ENCODE measurements at places on chromosomes 1 and 21.
A peak's percentile ranks its signal among the peaks of the same experiment; 100 is the strongest.

DNA sequence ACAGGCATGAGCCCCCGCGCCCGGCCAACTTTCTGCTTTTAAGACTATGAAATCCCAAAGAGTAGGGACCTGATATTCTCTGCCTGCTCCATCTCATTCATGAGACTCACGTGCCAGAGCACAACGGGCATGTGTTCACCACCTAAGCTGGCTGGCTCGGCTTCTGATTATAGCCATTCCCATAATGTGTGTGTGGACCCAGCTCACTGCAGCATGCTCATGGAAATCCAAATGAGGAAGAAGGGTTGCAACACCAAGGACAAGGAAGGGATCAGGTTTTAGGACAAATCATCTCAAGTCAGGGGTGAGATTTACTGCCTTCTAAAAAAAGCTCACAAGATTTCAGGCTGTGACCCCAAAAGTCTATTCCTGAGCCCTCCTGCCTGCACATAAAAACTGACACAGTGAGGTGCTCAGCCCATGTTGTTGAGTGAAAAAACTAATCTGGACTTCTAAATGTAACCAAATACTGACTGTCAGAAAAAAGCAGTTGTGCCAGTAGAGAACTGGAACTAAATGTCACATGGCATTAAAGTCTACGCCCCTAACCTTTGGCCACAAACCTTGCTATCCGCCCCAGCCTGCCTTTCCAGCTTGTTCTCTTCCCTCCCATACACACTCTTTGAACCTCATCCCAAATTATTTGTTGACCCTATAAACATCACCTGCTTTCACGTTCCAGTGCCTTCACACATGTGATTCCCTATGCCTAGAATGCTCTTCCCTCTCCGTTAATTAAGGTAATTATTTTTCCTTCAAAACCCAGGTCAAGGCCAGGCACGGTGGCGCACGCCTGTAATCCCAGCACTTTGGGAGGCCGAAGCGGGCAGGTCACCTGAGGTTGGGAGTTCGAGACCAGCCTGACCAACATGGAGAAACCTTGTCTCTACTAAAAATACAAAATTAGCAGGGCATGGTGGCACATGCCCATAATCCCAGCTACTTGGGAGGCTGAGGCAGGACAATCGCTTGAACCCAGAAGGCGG, 9.1 kb upstream of the COA7 start:
- DNase-seq, result no peak

- no peak for DNase-seq
Observed at GRCh38 chr1:115560027-115560426, 81.7 kb upstream of the VANGL1 start.

DNA sequence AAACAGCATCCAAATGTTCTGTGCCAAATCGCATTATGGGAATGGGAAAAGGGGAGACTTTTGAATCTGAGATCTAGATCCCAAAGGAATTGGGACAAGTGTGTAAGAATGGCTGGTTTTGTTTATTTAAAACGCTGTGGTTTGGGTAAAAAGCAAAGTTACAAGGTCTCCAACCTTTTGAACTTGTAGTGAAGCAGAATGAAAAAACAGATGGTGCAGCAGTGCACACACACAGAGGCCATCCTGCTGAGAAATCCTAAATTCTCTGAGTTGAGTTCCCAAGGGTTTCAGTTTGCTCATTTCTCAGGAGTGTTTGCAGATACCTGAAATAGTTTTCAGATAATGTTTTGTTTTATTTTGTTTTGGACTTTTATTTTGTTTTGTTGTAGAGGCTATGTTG, 80.2 kb upstream of the CD1D start:
- no peak for DNase-seq

GRCh38 chr1:224329484-224329841, 509 bp downstream of the NVL start:
- no peak for DNase-seq

DNA sequence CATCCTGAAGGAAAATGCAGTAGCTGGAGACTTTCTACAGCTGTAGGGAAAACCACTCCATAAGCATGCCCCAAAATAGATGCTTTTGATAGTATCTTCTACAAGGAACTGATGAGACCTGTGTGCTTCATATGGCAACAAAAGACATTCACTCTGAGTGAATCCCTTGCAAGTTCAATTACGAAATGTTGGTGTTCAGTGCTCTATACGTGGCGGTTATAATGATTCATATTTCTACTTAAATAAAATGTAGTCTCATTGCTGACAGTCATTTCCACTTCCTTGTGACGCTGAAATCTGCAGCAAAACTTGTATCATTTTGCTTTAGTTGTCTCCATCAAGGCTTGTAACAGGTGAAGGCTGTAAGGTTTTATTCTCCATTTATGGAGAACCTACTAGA, 20.6 kb downstream of the TOR1AIP2 start:
- DNase-seq, result no peak

- no peak for DNase-seq
Observed at GRCh38 chr1:209624558-209625549, 27.4 kb downstream of the LAMB3 start.

DNA sequence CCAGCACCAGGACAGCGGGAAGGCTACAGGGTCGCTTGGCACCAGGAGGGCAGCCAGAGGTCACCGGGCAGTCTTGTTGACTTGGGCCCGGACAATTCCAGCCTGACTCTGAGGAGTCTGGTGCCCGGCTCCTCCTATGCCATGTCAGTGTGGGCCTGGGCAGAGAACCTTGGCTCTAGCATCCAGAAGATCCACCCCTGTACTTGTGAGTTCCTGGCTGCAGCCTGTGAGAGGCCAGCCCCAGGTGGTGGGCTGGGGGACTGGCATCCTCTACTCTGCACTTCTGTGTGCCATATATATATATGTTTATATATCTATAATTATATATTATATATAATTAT, 11.6 kb upstream of the PTPN7 start:
- no peak for DNase-seq

GRCh38 chr1:222009105-222009730, 267.3 kb upstream of the DUSP10 start:
- DNase-seq, result peak; percentile 16

- DNase-seq, result peak; percentile 39
Observed at GRCh38 chr1:183995322-183996039, 42.0 kb downstream of the COLGALT2 start.

- DNase-seq, result no peak
Observed at GRCh38 chr1:227071895-227072587, 131.9 kb downstream of the COQ8A start.

GRCh38 chr1:151868486-151868885, 15.0 kb upstream of the THEM5 start:
- DNase-seq, result no peak

DNA sequence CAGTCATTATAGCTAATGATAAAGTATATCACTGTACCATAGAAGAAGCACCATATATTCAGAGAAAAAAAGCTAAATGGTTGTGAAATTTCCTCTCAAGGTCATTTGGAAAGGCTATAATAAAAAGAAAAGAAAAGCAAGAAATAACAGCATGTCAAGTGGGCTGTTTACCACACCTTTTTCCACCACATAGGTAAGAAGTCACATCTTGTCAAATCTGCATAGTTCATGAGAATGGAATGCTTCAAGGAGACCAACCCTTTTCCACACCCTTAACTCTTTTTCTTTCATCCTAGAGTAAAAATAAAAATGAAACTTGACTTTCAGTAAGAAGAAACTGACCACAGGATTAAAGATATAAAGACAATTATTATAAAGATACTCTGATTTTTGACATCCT, 91.2 kb downstream of the ATP6V1G3 start:
- DNase-seq, result no peak

DNA sequence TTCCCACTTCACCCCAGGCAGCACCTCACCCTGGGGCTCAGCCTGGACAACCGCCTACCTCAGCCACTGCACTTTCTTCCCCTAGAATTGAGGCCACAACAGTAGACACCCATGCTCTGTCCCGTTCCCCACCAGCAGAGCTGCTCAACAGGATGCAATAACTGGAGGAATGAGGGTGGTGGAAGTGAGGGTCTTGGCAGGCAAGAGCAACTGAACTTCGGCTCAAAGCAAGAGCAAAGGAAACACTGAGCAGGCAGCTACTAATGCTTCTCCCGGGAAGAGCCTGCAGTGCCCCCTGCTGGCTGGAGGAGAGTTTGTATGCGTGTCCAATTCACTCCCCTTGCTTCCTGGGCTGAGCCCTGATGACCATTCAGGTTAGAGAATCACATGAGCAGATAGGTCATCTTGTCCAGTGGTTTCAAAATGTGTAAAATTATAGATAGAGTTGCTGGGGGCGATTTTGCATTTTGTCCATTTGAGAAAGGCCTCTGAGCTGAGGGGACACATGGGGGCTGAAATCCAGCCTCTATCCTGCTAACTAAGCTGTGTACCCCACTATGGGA, 13.9 kb downstream of the NT5C1A start:
- DNase-seq, result peak; percentile 81

GRCh38 chr1:115727706-115728249, 40.7 kb downstream of the CASQ2 start:
- no peak for DNase-seq

DNA sequence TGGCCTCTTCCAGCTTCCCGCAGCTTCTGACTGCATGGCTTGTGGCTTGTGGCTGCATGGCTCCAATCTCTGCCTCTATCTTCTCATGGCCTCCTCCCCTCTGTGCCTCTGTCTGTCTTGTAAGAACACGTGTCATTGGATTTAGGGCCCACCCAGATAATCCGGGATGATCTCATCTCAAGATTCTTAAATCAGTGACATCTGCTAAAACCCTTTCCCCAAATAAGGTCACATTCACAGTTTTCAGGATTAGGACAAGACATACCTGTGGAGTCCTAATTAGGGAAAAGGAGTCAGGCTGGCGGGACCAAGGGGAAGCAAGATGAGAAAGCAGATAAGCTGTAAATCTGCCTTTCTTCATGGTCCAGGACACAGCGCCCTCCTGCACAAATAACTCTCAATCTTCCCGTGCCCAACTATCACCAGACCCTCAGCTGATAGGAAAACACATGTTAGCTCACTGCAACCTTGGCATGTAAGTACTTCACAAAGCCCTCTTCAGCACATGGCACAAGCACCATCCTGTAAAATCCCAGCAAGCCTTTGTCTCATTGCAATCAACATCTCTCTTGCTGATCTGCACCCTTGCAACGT, 82.2 kb downstream of the SPSB1 start:
- no peak for DNase-seq

DNA sequence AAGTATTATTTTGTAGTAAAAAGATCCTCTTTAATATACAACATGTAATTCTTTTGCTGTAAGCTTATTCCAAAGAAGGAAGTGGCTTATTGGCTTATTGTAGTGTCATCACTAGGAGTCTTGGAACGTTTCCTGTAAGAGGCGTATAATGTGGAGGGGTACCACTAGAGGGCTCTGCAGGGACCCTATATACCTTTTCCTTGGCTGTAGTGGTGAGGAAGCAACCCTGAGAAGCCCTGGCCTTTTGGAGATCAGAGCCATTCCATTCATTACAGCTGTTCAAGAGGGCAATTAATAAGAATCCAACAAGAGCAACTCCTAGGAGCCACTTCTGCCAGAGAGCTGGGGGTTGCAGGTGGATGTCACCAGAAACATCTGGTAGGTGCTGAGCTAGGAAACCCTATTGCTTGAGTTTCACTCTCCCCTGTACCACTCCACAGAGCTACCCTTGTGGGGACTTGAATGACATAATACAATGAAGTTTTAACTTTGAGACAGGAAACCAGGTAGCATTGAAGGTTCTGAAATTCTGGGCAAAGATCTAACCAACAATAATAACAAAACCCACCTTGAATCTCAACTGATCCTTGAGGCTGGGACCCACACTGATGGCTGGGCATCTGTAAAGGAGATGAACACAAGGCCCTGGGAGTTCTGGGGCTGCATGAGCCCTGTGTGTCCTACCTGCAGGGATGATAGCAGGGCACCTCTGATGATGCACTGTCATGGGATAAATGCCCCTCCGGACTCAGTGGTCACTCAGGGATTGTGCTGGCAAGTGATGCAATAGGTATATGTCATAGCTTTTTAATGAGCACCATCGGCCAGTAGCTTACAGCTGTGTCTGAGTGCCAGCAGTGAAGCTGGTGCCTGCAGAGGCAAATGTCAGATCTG, 160.2 kb upstream of the COA6 start:
- DNase-seq, result peak; percentile 43

DNA sequence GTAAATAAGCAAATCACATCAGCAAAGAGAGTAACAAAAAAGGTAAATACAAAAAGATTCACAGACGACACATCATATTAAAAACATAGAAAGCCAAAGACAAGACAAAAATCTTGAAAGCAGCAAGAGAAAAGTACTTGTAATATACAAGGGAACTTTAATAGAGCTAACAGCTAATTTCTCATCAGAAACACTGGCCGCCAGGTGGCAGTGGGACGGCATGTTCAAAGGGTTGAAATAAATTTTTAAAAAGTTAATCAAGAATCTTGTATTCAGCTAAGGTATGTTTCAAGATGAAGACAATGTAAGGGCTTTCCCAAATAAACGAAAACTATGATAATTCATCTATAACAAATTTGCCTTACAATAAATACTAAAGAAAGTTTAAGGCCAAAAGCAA, 358.1 kb downstream of the LRRIQ3 start:
- peak; percentile 42 for DNase-seq

DNA sequence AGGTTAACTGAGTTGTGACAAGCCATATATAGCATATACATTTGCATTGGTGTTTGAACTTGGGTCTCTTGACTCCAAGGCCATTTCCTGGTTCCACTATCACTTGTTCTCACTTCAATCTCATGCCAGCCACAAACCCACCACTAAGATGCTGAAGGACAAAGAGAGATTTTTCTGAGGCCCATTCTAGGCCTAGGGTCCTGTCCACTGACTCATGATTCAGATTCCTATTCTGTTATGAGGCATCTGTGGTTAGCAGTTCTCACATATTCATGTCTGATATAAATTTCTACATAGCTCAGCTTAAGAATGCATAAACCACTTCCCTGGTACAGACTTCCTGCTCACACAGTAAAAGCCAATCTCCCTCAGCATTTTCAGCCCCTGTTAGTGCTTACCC, 326.1 kb upstream of the BEND5 start:
- DNase-seq, result no peak

DNA sequence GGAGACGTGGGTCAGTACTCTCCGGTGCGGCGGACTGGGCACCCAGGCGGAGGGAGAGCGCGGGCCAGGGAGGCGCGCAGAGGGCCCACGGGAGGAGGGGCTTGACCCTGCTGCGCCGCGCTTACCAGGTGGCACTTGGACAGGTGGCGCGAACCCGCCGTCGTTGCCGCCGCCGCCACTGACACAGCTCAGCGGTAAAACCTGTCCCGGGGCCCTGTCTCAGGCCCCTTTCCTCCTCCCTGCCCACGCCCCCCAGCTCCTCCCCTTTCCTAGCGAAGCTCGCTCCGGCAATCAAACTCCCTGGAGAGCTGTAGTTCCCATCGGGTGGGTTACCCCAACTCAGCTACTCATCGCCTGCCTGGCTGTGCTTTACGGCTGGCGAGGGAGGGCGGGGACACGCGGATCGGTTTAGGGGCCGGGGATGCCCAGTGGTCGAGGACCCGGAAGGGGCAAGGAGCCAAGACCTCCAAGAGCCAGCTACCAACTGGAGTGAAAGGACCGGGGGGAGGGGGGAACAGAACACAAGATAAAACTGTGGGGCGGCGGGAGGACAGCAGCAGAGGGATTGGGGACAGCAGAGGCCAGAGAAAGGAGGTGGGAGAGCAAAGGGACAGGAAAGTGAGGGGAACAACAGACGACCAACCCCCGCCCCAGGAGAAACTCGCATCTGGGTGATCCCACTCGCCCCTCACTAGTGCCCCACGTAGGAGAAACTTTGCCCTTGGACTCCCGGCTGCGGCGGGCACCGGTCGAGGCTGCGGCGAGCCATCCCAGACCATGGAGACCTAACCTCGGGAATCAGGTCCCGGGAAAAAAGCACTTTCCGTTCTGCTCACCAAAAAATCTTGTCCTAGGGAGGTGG, 2.9 kb downstream of the GFI1 start:
- DNase-seq, result peak; percentile 71

GRCh38 chr1:226601456-226601855, 52.9 kb downstream of the STUM start:
- no peak for DNase-seq

GRCh38 chr1:12069623-12070244, 6.6 kb downstream of the TNFRSF8 start:
- DNase-seq, result no peak
